ENCODE measurements at places on chromosomes 1 and 21.

GRCh38 chr1:11882814-11883538, 24.2 kb upstream of the NPPB start:
- no peak for DNase-seq

DNA sequence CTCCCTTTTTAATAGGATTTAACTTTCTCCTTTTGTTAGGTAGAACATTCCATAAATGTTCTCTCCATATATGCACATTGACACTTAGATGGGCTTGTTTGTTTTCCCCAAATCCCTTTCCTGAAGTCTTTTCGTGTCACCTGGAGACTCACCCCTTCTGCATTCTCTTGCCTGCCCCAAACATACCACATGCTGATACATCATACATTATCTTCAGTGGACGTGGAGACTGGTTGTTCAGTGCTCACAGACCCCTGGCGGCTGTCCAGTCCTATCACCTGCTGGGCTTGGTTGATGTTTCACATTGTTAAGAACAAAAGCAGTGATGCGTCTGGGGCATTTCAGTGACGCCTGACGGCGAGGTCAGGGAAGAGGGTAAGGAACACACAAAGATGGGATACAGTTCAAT, 22.2 kb downstream of the FMOD start:
- no peak for DNase-seq

- DNase-seq: no peak
Observed at GRCh38 chr21:33254766-33255165, 11.4 kb upstream of the IL10RB start.

DNA sequence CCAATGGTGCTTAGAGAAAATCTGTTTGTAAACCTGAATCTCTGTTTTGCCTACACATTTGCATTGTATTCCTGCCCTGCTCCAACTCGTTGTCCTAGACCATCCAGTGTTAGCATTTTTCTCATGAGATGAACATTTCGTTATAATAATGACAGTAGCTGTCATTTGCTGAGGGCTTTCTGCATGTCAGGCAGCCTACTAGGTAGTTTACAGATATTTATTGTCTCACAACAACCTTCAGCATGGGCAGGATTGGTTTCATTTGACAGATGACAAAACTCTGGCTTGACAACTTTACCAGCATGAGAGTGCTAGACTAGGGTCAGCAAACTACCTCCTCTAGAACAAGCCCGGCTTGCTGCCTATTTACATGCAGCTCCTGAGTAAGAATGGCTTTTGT, 10.1 kb downstream of the ST6GALNAC3 start:
- no peak for DNase-seq

- DNase-seq: no peak
Observed at GRCh38 chr1:242034392-242034791, 35.5 kb upstream of the MAP1LC3C start.
